Inflammatory macrophage treated with lipopolysaccharide for 4 hours (primary cell): ENCODE measurements at places on chromosomes 12 and 14.

DNA sequence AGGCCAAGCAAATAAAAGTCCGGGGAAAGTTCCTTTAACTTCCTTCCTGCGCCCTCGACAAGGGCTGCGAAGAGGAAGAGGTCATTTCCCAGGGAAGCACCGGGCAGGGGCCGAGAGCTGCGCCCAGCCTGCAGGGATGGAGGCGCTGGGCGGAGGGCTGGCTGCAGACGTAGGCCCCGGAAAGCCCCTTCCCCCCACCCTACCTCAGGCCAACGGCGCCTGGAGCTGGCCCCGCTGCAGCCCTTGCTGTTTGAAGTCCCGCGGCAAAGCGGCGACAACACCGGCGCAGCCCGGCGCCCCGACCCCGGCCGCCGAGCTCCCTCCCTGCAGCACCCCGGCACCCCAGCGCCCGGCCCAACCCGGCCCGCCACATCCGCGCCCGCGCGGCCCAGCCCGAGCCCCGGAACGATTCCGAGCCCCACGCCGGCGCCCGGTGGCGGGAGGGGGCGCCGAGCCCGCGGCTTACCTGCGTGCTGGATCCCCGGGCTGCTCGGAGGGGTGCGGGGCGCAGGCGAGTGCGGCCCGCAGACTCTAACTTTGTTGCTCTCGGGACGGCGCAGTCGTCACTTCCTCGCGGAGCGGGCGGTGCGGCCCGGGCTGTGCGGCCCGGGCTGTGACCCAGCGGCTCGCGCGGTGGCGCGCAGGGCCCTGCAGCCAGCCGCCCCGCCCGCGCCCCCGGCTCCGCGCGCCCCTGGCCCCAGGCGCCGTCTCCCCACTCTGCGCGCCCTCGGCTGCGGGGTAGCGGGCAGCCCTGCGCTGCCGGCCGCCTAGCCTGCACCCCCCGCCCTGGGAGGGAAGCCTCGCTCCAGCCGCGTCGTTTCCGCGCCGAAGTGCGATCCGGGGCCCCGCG, 64.8 kb upstream of the PTGR2 start:
- DNase-seq, result peak; percentile 58

DNA sequence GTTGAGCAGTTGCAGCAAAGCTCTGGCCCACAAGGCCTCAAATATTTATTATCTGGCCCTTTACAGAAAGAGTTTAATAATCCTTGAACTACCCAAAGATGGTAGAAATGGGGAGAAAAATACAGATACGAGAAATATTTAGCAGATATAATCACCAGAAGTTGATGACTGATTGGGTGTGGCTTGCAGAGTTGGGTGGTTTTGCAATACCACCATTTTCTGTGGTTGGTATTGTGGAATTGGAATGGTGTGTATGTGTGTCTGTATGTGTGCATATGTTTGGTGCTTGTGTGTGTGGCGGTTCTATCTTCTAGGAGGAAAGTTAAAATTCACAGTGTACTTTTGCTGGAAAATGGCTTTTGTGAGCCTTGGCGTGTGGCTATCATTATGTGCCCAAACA, 85.4 kb upstream of the MANSC4 start:
- no peak for DNase-seq

GRCh38 chr12:62192180-62192902, 67.9 kb upstream of the USP15 start:
- peak; percentile 79 for DNase-seq

DNA sequence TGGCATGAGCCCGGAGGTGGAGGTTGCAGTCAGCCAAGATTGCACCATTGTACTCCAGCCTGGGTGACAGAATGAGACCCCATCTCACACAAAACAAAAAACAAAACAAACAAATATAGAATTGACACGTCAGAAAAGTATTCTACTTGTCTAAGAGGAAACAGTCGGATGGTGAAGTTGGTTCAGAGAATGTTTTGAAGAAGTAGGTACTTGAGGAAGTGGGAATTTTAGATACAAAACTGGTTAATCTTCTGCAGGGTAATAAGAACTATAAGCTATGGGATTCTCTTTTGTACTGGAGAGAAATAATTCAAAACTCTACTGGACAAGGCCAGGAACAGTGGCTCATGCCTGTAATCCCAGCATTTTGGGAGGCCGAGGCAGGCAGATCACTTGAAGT, 14.6 kb upstream of the TCTN1 start:
- DNase-seq, result peak; percentile 79

DNA sequence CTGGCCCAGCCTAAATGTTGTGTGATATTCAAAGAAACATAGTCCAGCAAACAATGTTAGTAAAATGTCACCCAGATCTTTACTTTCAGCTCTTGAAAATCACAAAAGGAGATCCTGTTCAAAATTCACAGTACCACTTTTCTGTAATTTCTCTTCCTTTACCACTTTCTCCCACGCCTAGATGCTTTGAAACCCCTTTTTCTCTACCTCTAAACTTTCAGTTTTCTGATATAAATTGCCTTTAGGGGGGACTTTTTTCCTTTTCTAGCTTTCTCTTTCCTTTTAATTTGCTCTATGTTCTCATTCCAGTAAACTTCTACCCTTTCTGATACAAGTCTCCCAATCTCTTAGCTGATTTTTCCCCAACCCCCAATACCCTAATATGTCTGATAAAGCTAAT, 101.8 kb downstream of the LMO3 start:
- no peak for DNase-seq

- no peak for DNase-seq
Observed at GRCh38 chr12:124529565-124530276, 37.7 kb downstream of the NCOR2 start.

- DNase-seq, result peak; percentile 58
Observed at GRCh38 chr14:92665661-92666110, 82.7 kb downstream of the LGMN start.

DNA sequence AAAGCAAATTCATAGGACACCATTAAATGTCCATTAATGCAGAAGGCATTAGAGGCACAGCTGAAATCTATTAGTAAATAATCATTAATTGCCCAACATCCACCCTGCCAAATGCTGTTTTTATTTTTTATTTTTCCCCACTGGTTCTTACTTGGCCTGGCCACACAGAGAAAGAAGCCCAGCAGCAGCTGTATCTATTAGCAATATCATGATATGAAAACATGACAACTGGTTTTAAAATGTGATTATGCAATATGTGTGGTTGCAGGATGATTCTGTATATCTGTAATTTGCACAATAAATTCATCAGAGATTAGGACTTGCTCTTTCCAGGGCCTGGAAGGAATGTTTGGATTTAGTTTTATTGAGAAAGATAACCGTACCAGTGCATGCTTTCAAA, 44.9 kb downstream of the SIX6 start:
- no peak for DNase-seq

DNA sequence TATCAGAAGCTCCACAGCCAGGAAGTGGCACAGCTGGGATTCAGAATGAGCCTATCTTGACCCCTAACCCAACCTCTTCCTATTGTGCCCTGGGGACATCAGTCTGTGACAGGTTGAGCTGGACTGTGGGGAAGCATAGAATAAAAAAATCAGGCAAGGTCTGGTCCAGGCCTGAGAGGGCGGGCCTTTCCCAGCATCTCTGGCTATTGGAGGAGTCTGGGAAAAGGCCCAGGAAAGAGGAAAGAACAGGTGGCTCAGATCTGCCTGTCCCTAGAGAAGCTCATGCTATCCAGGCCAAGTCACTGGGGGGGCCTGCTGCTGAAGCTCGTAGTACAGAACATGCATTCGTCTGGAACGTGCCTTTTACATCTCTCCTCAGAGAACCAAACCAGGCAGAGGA, 100.5 kb downstream of the PPM1H start:
- DNase-seq, result no peak

DNA sequence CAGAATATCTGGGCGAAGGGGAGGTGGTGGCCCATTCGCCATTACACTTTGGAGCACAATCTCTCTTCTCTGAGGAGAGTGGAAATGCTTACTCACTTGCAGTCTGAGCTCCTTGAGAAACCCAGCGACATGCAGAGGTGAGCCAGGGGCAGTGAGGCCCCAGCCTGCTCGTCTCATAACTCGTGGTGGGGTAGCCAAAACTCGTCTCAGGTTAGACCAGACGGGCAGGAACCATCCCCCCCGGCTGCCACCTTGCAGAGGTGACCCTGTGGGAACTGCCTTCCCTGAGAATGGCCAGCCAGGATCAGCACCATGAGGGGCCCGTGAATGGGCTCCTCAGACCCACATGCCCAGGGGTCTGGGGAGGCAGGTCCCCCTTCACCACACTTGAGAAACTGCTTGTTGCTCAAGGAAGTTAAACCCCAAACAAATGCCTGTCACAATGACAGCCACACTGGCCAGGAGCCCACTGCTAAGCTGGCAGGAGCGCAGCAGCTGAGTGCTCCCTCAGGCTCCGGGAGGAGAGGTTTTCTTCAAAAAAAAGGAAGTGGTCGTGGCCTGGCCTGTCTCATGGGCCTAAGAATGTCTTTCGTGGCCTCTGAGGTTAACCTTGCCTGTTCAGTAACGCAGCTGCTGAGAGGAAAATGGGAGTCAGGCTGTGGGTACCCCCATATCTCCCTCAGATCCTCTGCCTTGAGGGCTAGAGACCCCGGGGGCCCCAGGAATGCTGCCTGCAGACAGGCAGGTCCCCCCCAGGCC, 9.2 kb upstream of the ALDH2 start:
- DNase-seq, result peak; percentile 45

- DNase-seq, result no peak
Observed at GRCh38 chr12:42741771-42742510, 152.4 kb upstream of the PRICKLE1 start.

DNA sequence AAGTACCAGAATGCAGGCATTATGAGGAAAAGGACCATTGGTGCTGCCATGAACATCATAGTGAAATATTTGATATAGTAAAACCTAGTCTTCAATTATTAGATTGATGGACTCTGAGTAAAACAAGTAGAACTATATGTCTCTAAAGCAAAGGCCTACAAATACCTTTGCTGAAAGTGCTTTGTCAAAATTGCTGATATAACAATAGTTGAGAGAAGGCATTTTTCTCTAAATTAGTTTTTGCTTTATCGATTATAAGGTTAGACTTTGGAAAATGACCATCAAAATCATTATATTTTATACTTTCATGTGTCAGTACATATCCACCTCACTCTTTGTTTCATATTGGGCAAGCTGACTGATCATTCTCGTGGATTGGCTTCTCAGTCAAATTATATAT, 836.0 kb upstream of the FBXO33 start:
- DNase-seq, result no peak

GRCh38 chr14:104610749-104611310, 6.3 kb upstream of the TMEM179 start:
- DNase-seq, result no peak
